ENCODE measurements at places on chromosomes 6 and 20.

GRCh38 chr6:73562558-73562957, 41.7 kb upstream of the EEF1A1 start:
- no peak for DNase-seq

DNA sequence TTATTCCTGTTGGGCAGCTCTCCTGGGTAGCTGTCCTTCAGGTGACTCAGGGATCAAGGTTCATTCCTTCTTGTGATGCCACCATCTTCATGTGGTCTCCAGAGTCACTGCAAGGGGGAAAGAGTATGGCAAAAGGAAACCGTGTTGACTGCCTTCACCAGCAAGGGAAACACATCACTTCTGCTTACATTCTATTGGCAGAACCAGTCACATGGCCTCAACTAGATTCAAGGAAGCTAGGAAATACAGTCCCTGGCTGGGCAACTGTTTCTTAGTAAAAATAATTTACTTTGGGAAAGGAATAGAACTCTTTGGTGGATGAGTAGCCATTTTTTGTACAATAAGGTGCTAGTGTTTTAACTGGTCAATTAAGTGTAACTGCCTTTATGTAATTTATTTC, 5.3 kb downstream of the ANKRD6 start:
- no peak for DNase-seq

DNA sequence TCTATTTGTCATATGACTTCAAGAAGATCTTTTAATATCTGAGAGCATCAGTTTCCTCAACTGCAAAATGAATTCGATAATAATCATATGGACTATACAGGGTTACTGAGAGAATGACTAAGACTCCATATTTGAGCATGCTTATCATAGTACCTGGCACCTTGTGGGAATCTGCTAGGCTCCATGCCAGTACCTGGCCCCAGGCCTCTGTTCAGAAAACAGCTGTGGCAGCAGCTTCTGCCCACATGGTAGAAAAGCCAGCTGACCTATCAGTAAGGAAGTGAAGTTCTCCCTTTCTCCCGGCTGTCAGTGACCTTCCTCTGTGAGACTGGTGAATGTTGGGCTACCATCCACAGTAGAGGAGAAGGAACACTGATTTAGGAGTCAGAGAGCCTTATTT, 574.9 kb upstream of the CHD6 start:
- DNase-seq, result no peak

- no peak for DNase-seq
Observed at GRCh38 chr20:57220337-57221145, 45.9 kb downstream of the BMP7 start.
